Stimulated activated CD8-positive, alpha-beta memory T cell treated with anti-CD3 and anti-CD28 coated beads, Interleukin-7, amount 100 ng/mL, for 1 hour (primary cell): ENCODE measurements at places on chromosomes 11 and 22.

- DNase-seq: peak; percentile 29
Observed at GRCh38 chr22:22342697-22343580, 98.4 kb downstream of the VPREB1 start.

DNA sequence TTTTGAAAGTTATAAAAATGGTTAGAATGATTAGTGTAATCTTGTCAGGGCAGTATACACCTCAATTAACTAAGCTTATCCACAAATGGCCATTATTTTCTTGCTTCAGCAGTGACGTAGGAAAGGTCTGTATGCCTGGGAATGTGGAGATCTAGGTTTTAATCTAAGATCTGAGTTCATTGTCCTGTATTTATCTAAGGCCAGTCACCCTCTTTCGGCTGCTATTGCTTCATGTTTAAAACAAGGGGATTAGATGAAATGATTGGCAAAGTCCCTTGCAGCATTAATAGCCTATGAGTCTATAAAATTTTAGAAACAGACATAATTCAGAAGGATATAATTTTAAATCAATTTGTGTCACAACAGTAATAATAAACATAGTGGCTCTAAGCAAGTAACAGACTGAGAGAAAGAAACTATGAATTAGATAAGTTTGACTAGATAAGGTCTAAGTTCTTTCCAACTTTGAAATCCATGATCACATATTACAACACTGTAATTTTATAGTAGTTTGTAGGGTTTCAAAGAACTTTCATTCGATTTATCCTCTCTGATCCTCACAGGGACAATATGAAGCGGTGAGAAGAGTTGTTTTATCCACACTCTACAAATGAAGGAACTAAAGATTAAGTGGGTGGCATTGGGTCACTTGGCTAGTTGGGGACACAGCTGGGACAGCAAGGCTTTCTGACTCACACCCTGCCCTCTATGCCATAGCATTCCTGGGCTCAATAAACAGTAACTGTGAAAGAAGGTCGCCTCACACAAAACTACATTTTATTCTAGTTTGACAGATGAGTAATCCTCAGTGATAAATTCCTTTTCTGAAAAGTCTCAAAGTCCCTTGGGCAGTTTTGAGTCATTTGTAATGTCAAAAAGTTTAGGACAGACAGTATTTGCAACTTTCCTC is 60.6 kb upstream of the RDX start:
- DNase-seq: no peak

DNA sequence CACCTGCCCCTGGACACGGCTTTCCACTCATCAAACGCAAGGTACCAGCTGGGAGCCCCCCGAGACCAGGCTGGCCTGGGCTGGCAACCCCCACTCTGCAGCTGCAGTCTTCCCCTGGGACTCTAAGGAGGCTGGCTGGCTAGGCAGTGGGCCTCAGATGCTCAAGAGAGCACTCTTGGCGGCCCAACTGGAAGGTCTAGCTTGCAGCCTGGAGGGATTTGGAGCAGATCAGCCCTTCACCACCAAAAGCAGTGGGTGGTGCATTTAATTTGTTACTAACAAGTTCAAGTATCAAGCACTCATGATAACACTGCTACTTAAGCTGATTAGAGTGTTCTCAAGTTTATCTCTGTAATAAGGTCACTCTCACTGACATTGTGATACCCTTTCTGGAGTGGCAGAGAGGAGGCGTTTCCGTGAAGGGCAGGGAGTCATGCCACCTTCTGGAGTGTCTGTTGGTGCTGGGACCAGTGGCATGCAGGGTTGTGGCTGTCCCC is 21.5 kb downstream of the C22orf23 start:
- DNase-seq: no peak

GRCh38 chr22:24521791-24522245 is 26.7 kb downstream of the UPB1 start:
- DNase-seq: no peak

- DNase-seq: no peak
Observed at GRCh38 chr11:92284558-92284957, 59.9 kb downstream of the FAT3 start.

DNA sequence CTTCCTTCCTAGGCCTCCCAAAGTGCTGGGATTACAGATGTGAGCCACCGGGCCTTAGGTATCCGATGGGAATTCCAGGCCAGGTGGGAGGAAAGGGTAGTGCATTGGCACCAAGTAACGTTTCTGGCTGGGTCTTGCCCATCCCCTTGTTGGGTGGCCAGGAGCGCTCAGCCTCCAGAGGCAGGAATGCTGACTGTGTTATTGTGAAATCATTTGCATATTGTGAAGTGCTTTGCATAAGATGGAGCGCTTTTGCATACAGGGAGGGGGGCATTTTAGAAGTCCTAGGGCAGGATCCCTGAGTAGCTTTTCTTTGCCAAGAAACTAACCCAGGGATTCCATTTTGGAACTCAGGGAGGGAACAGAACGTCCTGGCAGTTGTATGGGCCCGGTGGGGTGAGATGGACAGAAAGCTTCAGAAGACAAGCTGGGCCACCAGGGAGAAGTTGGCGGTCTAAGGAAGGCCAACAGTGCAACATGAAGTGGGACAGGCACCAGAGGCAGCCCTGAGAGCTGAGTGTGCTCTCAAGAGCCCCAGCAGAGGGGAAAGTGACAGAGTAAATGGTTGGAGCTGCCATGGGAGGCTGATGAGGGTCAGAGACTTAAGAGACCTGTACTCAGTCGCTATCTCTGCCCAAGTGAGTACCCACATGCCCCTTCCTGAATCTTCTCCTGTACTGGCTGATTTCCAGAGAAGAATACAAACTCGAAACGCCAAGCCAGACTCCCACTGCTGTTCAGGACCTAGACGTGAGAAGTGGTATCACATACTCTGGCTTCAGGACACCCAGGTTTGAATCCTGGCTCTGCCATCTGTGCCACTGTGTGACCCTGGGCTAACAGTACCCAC is 1.3 kb upstream of the SLC39A13 start:
- DNase-seq: no peak

GRCh38 chr11:9069256-9069655 is 22.1 kb downstream of the SCUBE2 start:
- DNase-seq: no peak

- DNase-seq: no peak
Observed at GRCh38 chr11:134017511-134018430, 51.1 kb upstream of the JAM3 start.

DNA sequence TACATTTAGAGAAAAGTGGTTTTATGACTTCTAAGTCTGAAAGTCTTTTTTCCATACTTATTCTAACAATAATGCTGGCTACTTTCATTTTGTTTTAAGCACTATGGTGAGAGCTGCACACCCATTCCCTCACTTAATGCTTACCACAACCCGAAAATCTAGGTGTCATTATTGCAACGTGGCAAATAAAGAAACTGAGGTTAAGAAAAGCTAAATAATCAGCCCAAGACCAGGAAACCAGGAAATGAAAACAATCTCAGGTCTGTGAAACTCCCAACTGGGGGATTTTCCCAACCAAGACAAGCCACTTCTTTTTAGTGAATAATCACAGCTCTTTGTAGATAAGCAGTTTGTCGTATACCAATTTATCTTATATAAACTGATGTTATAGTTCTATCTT is 126.3 kb downstream of the SLC1A2 start:
- DNase-seq: no peak
